Activated CD4-positive, CD25-positive, alpha-beta regulatory T cell (primary cell): ENCODE measurements at places on chromosomes 2 and 18.

GRCh38 chr18:64765908-64766307 lies 617.0 kb upstream of the LINC00305 start:
- no peak for DNase-seq

DNA sequence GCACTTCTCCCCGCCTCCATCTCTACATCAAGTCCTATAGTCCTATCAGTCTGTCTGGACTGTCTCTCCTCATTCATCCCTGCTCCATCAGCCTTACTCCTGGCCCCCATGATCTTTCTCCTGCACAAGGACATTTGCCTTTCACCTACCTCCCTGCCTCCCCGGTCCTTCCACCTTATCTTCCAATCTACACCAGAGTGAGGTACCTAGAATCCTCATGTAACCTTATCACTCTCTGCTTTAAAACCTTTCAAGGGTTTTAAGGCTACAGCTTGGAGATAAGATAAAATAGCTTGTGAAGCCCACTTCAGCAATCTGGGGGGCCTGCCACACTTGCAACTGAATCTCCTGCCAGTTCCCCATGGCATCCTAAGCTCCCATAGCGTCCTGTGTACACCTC lies 12.8 kb downstream of the CDC42EP3 start:
- DNase-seq = no peak

GRCh38 chr2:5868931-5869330 lies 176.7 kb downstream of the SOX11 start:
- no peak for DNase-seq

DNA sequence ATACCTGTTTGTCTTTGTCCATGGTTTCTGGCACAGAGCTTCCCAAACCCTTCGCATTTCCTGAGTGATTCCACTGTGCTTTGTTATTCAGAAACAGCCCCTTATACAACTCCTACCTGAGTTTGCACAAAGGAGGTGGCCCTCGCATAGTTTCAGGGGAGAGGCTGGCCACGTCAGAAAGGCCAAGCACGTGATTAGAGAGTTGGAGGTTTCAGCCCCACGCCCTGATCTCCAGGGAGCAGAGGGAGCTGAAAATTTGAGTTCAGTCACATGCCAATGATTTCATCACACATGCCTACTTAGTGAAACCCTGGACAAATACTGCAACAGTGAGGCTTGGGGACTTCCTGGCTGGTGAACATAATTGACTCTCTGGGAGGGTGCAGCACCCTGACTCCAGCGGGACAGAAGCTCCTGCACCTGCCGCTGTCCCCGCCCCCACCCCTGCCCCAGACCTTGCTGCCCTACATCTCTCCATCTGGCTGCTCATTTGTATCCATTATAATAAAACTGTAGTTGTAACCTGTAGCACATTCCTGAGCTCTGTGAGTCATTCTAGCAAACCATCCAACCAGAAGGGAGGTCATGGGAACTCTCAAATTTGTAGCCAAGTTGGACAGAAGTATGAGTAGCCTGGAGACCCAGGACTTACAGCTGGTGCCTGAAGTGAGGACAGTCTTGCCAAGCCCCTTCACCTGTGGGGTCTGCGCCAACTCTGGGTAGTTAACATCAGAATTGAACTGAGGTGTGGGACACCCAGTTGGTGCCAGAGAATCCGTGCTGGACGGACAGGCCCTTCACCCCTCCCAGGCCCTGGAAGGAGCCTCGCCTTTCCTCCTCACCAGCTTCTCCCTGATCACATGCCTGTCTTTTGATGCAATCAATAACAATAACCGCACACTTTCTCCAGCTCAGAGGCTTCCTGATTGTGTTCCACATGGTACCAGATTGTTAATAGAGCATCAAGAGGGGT lies 224.3 kb downstream of the ANAPC1 start:
- no peak for DNase-seq

- no peak for DNase-seq
Measured at GRCh38 chr2:46861916-46862315, 53.7 kb downstream of the MCFD2 start.

GRCh38 chr2:231450548-231450989 lies 13.7 kb downstream of the NCL start:
- DNase-seq = no peak

- DNase-seq = no peak
Measured at GRCh38 chr2:74688881-74689280, 34.8 kb downstream of the SEMA4F start.

GRCh38 chr2:198852248-198852647 lies 605.5 kb downstream of the SATB2 start:
- DNase-seq = no peak

DNA sequence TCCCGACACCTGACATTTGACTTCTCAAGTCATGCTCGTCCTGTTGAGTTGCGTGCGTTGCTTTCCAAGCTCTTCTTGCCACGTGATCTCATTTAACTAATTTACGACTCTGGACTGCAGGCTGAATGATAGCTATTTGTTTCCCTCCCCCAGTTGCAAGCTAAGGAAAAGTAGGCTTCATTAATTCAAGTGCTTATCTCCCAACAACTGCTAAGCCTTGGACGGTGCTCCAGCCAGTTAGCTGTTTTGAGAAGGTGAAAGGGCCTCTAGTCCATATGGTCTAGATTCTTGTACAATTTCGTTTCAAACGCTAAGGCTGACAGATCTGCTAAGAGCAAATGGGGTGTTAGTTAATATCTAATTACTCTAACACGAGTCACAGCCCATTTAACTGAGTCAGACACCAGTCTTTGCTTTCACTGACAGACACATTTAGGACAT lies 21.1 kb downstream of the GPR45 start:
- DNase-seq = no peak

- no peak for DNase-seq
Measured at GRCh38 chr2:5020116-5020875, 671.9 kb upstream of the SOX11 start.

GRCh38 chr2:146540271-146540932 lies 1304.4 kb upstream of the ACVR2A start:
- DNase-seq = no peak

GRCh38 chr18:75937306-75937705 lies 509.8 kb upstream of the SMIM21 start:
- DNase-seq = no peak

DNA sequence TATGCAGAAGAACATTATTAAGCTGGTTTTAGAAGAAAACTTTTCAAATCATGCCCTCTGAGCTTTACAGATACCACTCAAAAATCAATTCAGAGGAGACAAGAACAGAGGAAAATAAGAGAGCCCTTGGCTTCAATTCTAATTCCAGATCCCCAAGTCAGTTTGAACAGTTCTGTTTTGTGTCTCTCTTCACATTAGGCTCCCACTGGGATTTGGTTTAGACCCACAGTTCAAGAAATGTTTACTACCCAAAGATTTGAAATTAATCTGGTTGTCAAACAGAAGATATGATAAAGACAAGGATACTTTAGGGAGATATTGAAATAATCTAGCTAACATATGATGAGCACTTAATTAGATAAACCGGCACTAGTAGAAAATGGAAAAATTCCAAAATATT lies 329.5 kb downstream of the RAD51AP2 start:
- DNase-seq = no peak

DNA sequence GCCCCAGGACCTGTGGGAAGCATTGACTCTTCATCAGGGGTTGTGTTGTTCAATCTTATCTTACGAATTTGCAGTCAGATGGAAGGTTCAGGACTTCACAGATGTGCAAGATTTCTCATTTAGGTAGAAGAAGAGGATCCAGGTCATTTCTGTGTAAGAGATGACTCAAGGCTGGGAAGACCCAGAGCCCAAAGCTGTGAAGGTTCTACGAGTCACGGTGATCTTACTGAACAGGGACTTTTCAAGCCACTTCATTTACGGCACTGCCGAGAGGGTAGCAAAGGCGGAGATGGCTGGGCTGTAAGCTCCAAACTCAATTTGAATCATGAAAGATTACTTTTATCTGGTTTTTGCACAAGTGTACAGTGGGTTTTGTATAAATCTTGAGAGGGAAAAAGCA lies 228.0 kb upstream of the MEX3C start:
- no peak for DNase-seq

DNA sequence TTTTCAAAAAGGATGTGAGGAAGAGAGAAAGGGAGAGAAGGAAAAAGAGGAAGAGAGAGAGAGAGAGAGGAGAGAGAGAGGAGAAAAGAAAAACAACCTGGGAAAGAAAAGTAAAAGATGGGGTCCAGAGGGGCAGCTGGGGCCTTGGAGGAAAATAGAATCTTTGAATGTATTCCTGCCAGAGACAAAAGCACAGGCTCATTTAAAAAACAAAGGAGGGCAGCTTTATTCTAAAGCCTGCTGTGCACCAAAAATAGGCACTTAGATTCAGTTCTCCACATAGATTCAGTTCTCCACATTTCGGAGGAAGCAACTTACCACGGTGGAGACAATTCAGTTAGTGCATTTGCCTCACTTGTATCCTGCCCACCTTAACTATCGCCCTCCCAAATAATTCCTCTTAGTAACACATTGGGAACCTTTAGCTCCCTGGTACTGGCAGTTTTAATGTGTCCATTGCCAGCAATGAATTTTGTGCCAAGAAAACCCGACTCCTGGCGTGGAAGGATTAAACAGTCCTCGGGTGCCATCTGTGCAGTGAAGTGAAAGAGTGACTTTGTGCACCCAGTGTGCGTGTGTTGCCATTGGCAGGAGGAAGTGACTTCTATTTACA lies 71.3 kb downstream of the DPP4 start:
- DNase-seq = no peak

DNA sequence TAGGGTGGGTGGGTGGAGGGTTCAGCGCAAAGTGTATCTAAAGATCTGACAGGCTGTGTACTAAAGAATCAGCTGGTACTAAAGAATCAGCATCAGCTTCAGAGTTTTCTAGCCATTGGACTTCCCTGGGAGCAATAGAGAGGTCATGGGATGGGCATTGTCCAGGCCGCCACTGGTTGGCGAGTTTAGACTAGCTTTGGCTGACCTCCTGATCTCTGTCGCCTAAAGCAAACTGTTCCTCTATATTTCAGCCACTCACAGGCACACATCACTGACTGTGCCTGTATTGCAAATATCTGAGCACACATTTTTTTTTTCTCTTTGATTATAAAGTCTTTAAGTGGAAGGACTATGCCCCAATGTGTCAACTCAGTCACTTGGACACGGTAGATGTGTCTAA lies 267.8 kb upstream of the SKOR2 start:
- DNase-seq = no peak

GRCh38 chr2:68723181-68723580 lies 11.4 kb upstream of the ARHGAP25 start:
- DNase-seq = no peak

DNA sequence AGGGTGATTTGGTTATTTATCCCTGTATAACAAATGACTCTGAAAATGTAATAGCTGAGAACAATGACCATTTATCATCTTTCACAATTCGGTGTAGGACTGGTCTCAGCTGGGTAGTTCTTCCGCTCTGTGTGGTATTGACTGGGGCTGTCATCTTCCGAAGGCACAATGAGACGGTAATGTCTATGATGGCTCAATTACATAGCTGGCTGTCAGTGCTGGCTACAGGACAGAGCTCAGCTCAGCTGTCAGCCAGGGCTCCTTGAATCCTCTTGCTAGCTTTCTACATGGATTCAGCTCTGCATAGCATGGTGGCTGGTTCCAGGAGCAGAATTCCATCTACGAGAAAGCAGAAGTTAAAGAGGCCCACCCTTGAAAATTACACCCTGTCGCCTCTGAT lies 483.8 kb downstream of the TDRD15 start:
- DNase-seq = no peak

DNA sequence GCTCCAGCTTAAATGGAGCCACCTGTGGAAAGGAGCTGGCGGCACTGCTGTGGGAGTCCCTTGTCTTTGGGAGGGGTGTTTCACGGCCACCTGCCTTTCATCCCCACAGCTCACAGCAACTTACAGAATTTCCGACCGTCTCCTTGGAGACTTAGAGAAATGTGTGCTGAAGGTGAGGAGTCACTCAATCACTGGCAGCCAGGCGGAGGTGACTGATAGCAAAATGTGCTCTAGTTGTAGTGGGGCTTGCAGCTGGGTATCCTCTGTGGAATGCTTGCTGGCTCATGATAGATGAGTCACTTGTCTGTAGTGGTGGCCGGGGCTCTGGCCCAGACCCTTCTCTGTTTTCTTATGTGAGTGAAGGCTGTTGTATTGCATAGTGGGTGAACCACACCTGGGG lies 110.7 kb downstream of the SH3RF3 start:
- no peak for DNase-seq

DNA sequence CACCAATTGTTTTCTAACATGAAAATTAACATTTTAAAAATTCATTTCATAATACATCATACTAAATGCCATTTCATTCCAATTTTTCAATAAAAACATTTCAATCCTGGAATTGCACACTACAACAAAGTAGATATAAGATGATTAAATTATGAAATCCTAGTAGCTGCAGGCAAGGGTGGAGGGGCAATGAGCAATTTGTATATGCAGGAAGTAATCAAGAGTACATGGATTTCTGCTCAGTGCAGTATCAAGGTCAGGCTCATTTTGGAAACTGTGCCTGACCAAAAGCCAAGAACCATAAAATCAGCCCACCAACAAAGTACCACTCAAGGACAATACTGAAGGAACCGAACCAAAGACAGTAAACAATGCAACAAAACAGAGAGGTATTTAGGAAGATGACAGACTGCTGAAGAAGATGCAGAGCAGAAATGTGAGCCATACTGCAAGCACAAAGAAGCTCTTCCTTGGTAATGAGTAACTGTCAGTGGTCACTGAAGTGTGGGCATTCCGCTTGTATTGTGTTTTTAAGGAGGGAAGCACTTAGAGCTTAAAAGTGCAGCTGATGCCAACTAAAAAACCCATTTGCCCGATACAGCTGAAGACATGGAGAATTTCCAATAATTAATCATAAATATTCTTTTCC lies 34.5 kb upstream of the DSEL start:
- no peak for DNase-seq

DNA sequence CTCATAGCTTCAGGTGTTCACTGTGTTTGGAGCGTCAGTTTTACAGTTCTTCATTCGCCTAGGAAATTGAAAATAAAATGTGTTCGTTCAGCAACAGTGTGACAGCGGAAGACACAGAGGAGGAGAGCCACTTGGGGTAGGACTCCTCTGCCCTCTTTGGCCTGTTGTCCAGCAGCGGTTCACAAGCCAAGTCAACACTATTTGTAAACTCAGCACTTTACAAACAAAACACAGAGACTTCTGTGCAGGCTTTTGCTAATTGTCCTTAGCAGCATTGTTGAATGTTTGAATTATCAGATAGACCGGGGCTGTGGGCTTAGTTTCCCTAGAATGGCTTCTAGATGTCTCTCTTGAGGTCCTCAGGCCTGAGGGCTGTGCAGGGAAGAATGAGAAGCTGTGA lies 73.2 kb downstream of the TNFRSF11A start:
- no peak for DNase-seq

DNA sequence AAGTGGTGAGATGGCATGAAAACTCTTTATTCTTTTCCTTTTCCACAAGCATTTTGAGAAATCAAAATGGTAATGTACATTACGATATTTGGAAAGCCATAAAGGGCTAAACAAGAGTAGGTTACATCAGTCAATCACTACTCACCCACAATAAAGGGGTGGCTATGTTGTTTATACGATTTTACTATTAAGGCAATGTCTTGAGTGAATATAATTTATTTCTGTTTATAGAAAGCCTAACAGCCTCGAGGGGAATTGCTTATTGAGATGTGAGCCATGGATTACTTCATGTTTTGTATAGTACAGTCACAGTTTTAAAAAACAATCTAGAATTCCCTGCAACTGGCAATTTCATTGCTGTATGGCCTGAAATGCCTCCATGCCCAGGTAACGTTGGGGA lies 237.5 kb upstream of the RBBP8 start:
- DNase-seq = no peak

- DNase-seq = no peak
Measured at GRCh38 chr2:66017763-66018162, 417.2 kb upstream of the MEIS1 start.

- DNase-seq = no peak
Measured at GRCh38 chr2:146661473-146662096, 1183.2 kb upstream of the ACVR2A start.
